ENCODE measurements at places on chromosomes 16 and 17.

- no peak for ATAC-seq
These were observed 42.4 kb upstream of the DOC2B start for GRCh38 chr17:223723-224471.

GRCh38 chr17:79073016-79073705 is 1.5 kb upstream of the ENGASE start:
- ATAC-seq, result no peak

DNA sequence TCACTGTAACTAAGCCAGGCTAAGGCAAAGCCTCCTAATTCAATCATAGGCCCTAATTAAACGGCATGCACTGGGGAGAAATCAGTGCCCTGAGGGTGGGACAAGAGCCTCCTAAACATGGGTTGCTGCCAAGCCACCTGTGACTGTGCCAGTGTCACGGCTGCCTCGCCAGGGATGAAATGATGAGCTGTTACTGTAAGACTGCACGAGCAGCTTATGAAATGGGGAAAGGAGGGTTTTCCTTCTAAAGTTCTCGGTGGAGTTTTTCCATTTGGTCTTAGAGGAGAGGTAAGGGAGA is 12.7 kb downstream of the TMEM11 start:
- no peak for ATAC-seq

- ATAC-seq, result no peak
These were observed 58.5 kb downstream of the KNOP1 start for GRCh38 chr16:19659554-19659953.

GRCh38 chr17:81207610-81208581 is 14.9 kb downstream of the CEP131 start:
- no peak for ATAC-seq

DNA sequence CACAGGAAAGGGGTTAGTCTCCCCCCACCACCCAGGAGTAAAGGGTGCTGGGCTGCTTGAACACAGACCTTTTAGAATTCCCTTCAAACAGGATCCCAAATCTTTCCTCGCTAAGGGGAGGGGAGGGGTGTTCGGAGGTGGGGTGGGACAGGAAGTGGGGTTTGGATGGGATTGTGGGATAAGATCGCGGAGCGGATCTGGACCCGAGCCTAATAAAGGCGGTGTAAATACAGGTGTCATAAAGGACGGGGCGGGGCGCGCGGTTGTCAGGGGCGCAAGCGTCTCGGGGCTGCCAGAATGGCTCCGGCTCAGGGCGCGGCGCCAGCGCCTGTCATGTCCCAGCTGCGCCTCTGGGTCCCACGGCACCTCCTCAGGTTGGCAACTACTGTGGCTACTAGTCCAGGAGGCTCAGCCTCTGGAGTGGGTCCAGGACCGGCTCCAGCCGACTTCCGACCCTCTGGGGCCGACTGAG is 59.8 kb upstream of the FBXO47 start:
- peak; percentile 79 for ATAC-seq

DNA sequence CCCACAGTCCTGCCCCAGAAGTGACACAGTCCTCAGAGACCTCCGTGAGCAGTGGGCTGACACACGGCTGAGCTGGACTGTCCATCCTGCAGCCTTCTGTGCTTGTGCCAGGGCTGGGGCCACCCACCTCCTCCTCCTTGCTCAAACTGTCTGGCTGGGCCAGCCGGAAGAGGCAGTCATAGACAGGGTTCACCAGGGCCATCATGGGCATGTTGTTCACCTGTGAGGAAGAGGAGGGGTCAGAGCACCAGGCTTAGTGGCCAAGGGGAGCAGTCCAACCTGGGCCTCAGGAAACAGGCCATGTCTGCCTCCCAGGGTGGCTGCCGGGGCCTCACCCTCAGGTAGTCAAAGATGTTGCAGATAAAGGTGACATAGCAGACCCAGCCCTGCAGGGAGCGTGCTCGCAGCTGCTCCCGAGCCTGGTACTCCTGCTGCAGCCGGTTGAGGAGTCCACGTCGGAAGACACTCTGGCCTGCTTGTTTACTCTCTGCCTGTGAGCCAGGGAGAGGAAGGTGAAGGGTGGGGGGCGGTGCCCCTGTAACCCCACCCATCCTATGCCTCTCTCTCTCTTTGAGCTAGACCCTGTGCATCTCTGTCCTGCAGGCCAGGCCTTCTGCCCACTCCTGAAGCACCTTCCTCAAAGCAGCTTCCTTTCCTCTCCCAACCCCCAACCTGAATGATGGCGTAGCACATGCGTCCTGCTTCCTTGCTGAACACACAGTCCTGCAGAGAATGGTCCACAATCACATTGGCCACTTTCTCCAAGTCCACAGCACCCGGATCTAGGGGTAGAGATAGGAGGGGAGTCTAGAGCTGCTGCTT is 3.4 kb downstream of the MIF4GD start:
- no peak for ATAC-seq

GRCh38 chr17:12021623-12022140 is 1.0 kb downstream of the MAP2K4 start:
- ATAC-seq, result no peak

DNA sequence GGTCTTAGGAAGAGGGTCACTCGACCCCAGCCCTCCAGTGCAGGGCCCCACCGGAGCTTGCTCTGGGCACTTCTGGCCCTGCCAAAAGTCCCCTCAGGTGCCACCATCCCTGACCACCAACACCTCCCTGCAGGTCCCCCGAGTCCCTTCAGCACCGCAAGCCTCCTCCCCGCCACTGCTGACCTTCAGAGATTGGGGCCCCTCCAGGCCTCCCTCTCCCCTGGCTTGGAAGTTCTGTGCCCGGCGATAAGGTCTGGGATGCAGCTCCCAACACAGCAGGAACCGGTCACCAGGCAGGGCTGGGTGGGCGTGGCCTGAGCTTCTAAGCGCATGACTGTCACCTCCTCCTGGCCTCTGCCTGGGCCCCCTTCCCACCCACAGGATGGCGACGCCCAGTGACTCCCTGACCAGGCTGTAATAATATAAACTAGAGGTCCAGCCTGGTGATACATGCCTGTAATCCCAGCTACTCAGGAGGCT is 11.2 kb downstream of the PIEZO1 start:
- ATAC-seq, result 0 out of 3 replicates have a peak, but pooled peaks have one; percentile 1

DNA sequence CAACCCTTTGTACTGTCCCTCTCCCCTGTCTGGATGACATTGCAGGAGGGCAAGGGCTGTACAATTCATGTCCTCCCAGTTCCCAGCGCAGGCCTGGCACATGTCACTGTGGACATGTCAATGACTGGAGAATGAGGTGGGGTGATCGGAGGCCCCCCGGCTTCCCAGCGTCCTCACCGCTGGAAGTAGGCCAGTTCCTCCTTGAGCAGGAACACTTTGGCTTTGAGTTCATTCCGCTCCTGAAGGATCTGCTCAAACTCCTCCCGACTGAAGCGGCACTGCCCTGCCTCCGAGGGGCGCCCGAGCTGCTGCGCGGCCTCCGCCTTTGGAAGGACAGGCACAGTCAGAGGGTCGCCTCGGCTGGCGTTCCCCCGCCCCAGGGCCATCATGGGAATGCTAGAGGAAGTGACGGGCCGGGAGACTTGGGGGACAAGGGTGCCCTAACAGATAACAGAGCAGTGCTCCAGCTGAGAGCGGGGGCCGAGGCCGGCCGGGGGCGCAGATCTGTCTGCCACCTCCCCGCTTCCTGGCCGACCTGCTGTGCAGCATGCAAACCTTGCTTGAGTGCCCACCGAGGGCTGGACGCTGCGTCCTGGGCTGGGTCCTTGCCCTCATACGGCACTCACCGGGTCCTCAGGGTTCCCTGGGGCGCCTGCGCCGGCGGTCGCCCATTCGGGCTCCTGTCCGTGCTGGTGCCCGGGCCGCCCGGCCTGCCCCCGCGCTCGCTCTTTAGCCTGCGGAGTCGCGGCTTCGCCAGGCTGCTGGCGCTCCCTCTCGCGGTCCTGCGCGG is 1.3 kb downstream of the RILP start:
- peak; percentile 73 for ATAC-seq

DNA sequence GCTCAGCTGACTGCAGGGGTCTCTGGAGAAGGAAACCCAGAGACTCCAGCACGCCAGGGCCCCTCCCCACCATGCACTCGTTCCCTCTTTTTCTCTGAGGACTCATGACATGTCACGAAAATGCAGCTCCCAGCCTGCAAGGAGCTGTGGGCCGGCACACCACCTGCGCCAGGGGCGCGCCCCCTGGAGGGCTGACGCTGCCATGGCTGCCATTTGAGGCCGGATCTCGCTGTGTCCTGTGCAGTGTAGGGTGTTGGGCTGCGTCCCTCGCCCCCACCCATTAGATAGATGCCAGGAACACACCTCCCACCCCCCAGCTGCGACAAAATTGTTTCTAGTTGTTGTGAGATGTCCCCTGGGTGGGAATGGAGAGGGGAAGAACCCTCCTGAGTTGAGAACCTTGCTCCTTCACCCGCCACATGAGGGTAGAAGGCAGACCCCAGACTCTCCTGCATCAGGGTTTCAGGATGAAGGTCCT is 8.2 kb downstream of the SYNGR2 start:
- ATAC-seq, result peak; percentile 84

- no peak for ATAC-seq
These were observed at the start of gene TMC8 for GRCh38 chr17:78130437-78131101. Gene TMC8, plus strand, starts transcription at chr17:78130771. Its CDS starts 818 bp downstream, at chr17:78131589.

DNA sequence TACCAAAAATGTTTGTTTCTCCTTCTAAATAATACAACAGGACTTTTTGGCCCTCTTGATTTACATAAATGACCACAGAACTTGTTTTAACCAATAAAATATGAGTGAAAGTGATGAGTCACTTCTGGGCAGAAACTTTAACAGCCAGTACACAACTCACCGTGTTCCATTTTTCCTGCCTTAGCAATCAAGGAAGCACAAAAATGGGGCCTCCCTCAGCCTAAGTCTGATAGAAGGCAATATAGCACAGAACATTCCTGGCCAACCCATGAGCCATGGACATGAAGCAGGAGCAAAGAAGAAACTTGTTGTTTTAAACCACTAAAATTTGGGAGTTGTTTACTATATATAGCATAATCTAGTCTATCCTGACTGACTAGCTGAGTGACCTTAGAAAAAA is 61.1 kb upstream of the MTMR4 start:
- peak; percentile 62 for ATAC-seq

Measured in SK-N-SH treated with all-trans-retinoic acid at 6 μM for 48 hours (cell line).